Kidney (tissue), 22 donors: ENCODE measurements at places on chromosomes 3 and 15. TPM values are rescaled to one million over a fixed set of nuclear protein-coding genes. Genes with fewer than 3 reads are reported as not detected.

HCN4 gene
- 0.50 TPM for total RNA-seq

BSN gene
- total RNA-seq, result 1.3 TPM

C3orf85 gene
- total RNA-seq, result not detected

TRH gene
- total RNA-seq, result not detected

GOLGA8S gene
- 0.60 TPM for total RNA-seq

MRPL3 gene
- total RNA-seq, result 77.3 TPM

RASL12 gene
- total RNA-seq, result 7.6 TPM

CRTC3 gene
- 49.0 TPM for total RNA-seq
